ENCODE measurements at places on chromosomes 12 and 14.

DNA sequence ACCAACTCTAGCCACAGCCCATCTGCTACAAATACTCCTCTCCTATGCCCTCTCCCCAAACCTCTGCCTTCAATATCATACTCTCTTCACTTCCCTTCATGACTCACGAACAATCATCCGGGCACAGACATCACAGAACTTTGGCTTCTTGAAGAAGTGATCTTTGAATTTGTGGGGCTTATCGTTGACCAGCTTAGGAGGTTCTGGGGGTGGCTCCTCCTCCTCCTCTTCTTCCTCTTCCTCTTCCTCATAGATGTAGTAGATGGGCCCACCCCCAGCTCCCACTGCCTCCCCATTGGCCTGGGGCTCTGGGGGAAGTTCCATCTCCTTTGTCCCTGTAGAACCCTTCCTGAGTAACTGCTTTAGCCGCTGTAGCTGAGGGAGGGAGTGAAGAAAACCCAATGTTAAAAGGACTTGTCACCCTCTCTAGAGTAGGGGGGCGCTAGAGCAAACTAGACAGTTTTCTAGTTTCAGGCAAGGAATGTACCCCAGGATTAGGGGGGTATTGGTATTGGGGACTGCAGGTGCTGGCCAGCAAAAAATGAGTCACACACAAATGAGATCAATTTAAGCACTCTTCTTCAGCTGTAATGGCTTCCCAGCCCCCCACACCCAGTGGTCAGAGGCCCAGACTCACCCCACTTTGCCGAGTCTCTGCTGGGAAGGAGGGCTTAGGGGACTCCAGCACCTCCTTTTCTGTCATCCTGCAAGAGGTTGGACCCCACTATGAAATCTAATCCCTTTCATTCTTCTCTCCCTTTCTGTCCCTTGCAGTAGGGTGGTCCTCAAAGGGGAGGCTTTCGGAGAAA lies 1.8 kb downstream of the STAC3 start:
- H3K36me3 ChIP-seq, result peaks cover 2% of the 10 kb centered on the region
- H3K27me3 ChIP-seq, result no peaks in the 10 kb centered on the region
- H3K4me3 ChIP-seq, result peak overlapping the region; percentile 18

GRCh38 chr12:5807090-5807414 lies 138.0 kb downstream of the ANO2 start:
- H3K27ac ChIP-seq, result no peak overlapping the region
- DNase-seq, result no peak
- no peaks in the 10 kb centered on the region for H3K4me1 ChIP-seq
- H3K27me3 ChIP-seq, result no peaks in the 10 kb centered on the region
- H3K36me3 ChIP-seq, result no peaks in the 10 kb centered on the region

GRCh38 chr14:94021001-94021400 lies 5.1 kb upstream of the OTUB2 start:
- no peak overlapping the region for H3K4me3 ChIP-seq
- no peak overlapping the region for H3K27ac ChIP-seq
- H3K4me1 ChIP-seq, result peaks cover 44% of the 10 kb centered on the region
- H3K27me3 ChIP-seq, result peaks cover 16% of the 10 kb centered on the region
- H3K36me3 ChIP-seq, result no peaks in the 10 kb centered on the region

DNA sequence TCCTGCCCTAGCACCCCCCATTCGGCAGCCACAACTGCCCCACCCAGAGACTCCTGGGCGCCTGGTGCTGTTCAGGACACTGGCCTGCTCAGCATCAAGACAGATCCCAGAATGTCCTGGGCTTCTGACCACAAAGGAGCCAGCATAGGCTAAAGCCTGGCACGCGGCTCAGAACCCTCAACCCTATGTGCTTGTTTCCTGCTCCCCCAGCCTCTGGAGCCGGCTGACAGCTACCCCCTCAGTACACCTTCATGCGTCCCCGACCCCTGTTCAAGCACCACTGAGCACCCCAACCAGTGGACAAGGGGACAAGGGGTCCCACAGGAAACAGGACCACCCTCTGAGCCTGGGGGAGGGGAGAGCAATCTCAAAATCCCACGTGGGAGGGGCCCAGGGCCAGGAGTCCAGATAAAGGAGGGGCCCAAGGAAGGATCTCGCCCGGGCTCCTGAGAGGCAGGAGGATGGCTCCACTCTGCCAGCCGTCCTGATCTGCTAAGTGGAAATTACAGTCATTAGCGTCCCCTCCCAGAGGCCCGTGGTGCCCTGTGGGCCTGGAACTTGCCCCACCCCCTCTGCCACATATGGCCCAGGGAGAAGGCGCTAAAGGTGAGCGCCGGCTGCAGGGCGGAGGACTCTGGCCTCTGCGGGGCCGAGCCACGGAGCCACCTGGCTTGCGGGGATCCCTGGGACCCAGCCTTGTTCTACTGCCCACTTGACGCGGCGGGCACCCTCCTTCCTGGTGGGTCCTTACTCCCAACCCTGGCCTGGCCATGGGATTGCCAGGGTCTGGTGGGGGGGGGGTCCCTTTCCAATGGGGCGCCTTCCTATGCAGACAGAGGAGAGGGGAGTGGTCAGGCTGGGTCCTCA lies 27.2 kb upstream of the GPR132 start:
- H3K4me3 ChIP-seq, result peak overlapping the region; percentile 76
- peaks cover 28% of the 10 kb centered on the region for H3K4me1 ChIP-seq
- peaks cover 8% of the 10 kb centered on the region for H3K27me3 ChIP-seq
- H3K36me3 ChIP-seq, result no peaks in the 10 kb centered on the region

GRCh38 chr12:113236539-113237399 lies 15.5 kb downstream of the TPCN1 start:
- no peaks in the 10 kb centered on the region for H3K27me3 ChIP-seq
- H3K4me3 ChIP-seq, result no peak overlapping the region
- no peak for DNase-seq
- peaks cover 36% of the 10 kb centered on the region for H3K4me1 ChIP-seq

GRCh38 chr12:98470469-98471082 lies 44.8 kb upstream of the TMPO start:
- no peak overlapping the region for H3K4me3 ChIP-seq
- no peaks in the 10 kb centered on the region for H3K36me3 ChIP-seq
- no peaks in the 10 kb centered on the region for H3K4me1 ChIP-seq
- no peak for DNase-seq
- peaks cover 5% of the 10 kb centered on the region for H3K27me3 ChIP-seq

- peaks cover 29% of the 10 kb centered on the region for H3K36me3 ChIP-seq
- H3K27ac ChIP-seq, result no peak overlapping the region
- no peak overlapping the region for H3K4me3 ChIP-seq
- DNase-seq, result no peak
- no peaks in the 10 kb centered on the region for H3K27me3 ChIP-seq
- peaks cover 40% of the 10 kb centered on the region for H3K4me1 ChIP-seq
Measured at GRCh38 chr12:75487308-75487707, 6.8 kb downstream of the GLIPR1 start.

DNA sequence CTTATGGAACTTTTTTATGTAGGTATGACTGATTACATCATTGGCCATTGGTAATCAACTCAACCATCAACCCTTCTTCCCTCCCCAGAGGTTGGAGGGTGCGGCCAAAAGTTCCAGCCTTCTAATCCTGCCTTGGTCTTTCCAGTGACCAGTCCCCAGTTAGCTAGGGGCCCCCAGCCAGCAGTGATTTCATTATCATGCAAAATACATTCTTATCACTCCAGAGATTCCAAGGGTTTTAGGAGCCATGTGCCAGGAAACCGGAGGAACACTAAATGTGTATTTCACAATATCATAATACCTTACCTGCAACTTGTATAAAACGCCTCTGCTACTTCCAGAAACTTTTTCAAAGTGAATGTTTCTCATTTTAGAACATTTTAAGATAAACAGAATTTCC lies 181.5 kb upstream of the PELI2 start:
- no peak overlapping the region for H3K27ac ChIP-seq
- H3K4me3 ChIP-seq, result no peak overlapping the region
- no peaks in the 10 kb centered on the region for H3K36me3 ChIP-seq
- no peak for DNase-seq
- H3K4me1 ChIP-seq, result no peaks in the 10 kb centered on the region
- no peaks in the 10 kb centered on the region for H3K27me3 ChIP-seq

DNA sequence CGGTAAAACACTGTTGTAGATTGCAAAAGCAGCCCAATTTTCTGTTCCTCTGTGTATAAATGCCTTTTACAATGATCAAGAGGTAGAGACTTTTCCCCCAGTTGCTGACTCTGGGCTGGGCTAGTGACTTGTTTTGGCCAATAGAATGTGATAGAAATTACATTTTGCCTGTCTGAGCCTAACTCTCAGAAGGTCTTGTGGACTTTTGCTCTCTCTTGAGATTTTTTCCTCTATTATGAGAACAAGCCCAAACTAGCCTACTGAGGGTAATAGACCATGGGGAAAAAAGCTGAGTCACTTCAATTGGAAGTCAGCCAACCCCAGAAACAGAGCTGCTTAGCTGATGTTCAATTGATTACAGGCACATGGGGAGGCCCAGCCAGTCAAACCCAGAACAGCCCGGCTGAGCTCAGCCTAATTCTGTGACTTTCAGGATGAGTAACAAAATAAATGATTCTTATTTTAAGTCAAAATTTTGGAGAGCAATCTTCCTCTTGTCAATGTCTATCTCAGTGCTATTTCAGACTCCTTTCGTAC lies 61.4 kb downstream of the MYF5 start:
- no peak overlapping the region for H3K27ac ChIP-seq
- no peaks in the 10 kb centered on the region for H3K36me3 ChIP-seq
- H3K4me1 ChIP-seq, result peaks cover 7% of the 10 kb centered on the region
- no peaks in the 10 kb centered on the region for H3K27me3 ChIP-seq
- peak; percentile 9 for DNase-seq

DNA sequence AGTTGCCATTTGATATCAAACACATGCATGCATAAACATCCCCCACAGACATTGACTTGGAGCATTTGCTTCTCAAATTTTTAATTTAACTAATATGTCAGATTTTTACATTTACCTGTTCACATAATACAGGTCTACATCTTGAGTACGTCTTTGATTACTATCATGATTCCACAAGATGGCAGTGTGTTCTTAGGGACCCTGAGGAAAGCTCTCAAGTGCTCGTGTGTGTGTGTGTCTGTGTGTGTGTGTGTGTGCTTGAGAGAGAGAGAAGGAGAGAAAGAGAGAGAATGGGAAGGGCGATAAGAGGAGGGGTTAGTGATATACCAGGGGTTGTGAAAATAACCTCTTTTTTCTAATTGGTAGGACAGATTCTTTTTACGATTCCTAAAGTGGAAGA lies 167.1 kb upstream of the OR4E1 start:
- H3K36me3 ChIP-seq, result no peaks in the 10 kb centered on the region
- DNase-seq, result no peak
- peaks cover 10% of the 10 kb centered on the region for H3K4me1 ChIP-seq
- H3K27me3 ChIP-seq, result peaks cover 43% of the 10 kb centered on the region
- peak overlapping the region; percentile 56 for H3K4me3 ChIP-seq
- peak overlapping the region; percentile 66 for H3K27ac ChIP-seq

- H3K4me3 ChIP-seq, result no peak overlapping the region
- peaks cover 1% of the 10 kb centered on the region for H3K36me3 ChIP-seq
- DNase-seq, result no peak
- peaks cover 48% of the 10 kb centered on the region for H3K27me3 ChIP-seq
Measured at GRCh38 chr14:85527006-85527405, 2.9 kb upstream of the FLRT2 start.

DNA sequence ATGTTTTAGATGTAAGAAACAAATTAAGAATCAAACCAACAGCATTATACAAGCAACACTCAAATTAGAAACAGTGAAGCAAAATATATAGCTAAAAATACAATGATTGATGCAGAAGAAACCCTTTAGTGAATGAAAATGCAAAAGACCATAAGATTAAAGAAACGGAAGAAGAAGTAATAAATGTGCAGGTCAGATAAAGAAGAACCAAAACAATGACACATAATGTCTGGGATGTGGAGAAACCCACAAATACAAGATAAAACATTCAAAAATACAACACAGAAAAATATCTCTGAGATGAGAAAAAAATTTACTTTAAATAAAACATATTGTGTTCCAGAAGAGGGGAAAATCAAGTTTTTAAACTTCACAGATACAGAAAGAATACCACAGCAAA lies 73.4 kb upstream of the AVPR1A start:
- H3K36me3 ChIP-seq, result no peaks in the 10 kb centered on the region
- H3K4me3 ChIP-seq, result no peak overlapping the region
- no peaks in the 10 kb centered on the region for H3K27me3 ChIP-seq

GRCh38 chr14:97781961-97782360 lies 984.8 kb downstream of the VRK1 start:
- H3K36me3 ChIP-seq, result peaks cover 9% of the 10 kb centered on the region
- DNase-seq, result no peak
- H3K27ac ChIP-seq, result no peak overlapping the region

DNA sequence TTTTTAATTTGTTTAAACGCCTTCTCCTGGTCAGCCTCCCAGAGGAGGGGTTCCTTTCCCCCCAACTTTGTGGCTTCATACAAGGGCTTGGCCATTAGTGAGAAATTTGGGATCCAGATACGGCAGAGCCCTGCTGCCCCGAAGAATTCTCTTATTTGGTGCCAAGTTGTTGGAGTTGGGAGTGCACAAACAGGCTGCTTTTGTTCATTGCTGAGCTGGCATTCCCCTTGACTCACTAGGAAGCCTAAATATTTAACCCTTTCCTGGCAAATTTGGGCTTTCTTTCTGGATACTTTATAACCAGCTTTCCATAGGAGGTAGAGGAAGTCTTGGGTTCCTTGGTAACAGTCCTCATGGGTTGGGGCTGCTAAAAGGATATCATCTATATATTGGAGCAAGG lies 10.3 kb upstream of the ADAM21 start:
- peaks cover 3% of the 10 kb centered on the region for H3K36me3 ChIP-seq
- DNase-seq, result no peak
- no peaks in the 10 kb centered on the region for H3K4me1 ChIP-seq
- no peak overlapping the region for H3K4me3 ChIP-seq

Data from activated CD4-positive, alpha-beta T cell treated with anti-CD3 and anti-CD28 coated beads, Interleukin-2, amount 10 ng/mL, durations not matched to agents 7 days and 5 days (primary cell).